MCF 10A (cell line): ENCODE measurements at places on chromosomes 2 and 18. TPM values are rescaled to one million over a fixed set of nuclear protein-coding genes. Genes with fewer than 3 reads are reported as not detected.

GRCh38 chr2:48343154-48343553 lies 186.8 kb upstream of the STON1 start:
- no peak for DNase-seq

DNA sequence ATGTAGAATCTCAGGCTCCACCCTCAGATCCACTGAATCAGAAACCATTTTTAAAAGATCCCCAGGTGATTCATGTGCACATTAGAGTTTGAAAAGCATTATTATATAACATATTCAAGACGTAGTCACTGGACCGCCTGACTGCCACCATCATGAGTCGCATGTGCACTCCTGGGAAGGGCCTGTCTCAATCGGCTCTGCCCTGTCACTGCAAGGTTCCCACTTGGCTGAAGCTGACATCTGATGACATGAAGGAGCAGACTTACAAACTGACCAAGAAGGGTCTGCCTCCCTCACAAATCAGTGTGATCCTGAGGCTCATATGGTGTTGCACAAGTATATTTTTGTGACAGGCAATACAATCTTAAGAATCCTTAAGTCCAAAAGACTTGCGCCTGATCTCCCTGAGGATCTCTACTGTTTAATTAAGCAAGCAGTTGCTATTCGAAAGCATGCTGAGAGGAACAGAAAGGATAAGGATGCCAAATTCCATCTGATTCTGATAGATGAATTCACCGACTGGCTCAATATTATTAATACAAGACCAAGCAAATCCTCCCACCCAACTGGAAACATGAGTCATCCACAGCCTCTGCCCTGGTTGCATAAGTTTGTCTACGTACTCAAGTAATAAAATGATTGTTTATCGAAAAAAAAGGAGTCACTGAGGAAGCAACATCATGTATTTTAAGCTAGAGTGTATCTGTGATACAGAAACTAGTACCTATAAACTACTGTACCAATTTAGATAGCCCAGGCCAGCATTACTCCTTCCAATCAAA lies 26.2 kb downstream of the ATAD2B start:
- DNase-seq, result peak; percentile 77

- DNase-seq, result peak; percentile 82
Observed at GRCh38 chr2:237574894-237575868, 8.8 kb downstream of the PRLH start.

GRCh38 chr2:237434866-237435311 lies 20.9 kb upstream of the COL6A3 start:
- peak; percentile 66 for DNase-seq

DNA sequence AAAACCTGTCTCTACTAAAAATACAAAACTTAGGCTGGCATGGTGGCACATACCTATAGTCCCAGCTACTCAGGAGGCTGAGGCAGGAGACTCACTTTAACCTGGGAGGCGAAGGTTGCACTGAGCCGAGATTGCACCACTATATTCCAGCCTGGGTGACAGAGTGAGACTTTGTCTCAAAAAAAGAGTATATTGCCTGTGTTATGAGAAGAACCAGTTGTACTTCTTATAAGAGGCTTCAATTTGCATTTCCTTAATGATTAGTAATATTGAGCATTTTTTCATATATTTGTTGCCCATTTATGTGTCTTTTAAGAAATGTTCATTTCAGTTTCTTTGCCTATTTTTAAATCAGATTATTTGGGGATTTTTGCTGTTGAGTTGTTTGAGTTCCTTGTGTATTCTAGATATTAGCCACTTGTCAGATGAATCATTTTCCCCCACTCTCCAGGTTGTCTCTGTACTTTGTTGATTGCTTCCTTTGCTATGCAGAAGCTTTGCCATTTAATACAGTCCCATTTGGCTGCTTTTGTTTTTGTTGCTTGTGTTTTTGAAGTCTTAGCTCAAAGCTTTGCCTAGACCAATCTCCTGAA lies 75.8 kb upstream of the LRPPRC start:
- no peak for DNase-seq

- no peak for DNase-seq
Observed at GRCh38 chr2:66507673-66508201, 72.8 kb downstream of the MEIS1 start.

GRCh38 chr2:46796843-46797625 lies 118.6 kb downstream of the MCFD2 start:
- DNase-seq, result no peak

GRCh38 chr2:211371465-211371864 lies 815.1 kb downstream of the CPS1 start:
- no peak for DNase-seq

- no peak for DNase-seq
Observed at GRCh38 chr2:176156807-176157498, at the start of gene HOXD3. TSS of gene HOXD3 (plus strand) at chr2:176157307. CDS start at chr2:176169115, 11,808 bp downstream.

The ANO7 gene
- total RNA-seq, result 0.14 and 0.15 TPM in 2 replicates

The C1QL2 gene
- not detected in 2 replicates for total RNA-seq

The PEX13 gene
- 18.5 and 18.6 TPM in 2 replicates for total RNA-seq

The CDCA7 gene
- total RNA-seq, result 6.2 and 14.0 TPM in 2 replicates
